ENCODE measurements at places on chromosomes 6 and 20.

DNA sequence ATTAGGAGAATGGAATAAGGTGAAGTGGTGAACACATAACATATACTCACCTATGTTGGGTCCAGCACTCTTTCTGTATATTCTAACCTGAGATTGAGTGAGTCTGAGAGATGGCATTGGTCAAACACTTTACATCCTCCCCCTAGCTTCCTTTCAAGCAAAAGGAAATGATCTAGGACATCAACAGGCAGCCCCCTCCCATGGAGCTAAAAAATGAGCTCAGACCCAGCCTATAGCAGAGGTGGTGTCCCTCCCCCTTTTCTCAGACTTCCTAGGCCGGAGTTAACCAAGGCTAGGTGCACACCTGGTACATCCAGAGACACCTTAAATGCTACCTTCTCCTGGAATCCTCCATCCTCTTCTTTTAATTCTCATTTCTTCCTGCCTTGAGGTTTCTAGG lies 5.5 kb upstream of the SDC4 start:
- DNase-seq: no peak

GRCh38 chr6:145406783-145407182 lies 328.5 kb downstream of the EPM2A start:
- no peak for DNase-seq

GRCh38 chr20:62925420-62926228 lies 681 bp downstream of the DIDO1 start:
- peak; percentile 36 for DNase-seq

DNA sequence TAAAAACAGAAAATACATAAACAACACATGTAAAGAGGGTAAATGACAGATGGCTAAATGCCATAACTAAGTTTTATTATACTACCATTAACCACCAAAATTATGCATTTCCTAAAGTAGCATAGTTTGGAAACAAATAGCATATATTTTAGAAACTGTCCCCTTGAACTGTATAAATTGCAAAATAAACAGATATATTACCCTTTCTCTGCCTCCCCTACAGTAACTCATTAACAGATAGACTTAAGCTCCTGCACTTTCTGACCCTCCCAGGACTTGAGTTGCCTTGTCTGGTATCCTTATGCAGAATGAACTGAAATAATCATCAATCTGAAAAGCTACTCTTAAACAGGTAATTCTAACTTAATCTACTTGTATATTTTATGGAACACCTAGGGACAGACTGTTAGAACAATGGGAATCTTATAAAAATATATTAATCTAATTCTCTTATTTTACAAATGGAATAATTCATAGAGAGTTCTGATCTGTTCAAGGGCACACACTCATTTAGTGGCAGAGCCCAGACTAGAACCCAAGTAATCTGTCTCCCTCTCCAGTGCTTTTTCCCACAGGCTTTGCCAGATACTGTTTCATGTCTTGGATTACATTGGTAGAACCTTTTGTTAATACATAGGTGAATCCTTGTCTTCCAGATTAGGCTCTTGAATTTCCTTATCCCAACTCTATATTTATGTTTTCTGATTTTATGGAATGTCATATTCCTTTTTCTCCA lies 50.6 kb upstream of the LOC128125822 start:
- no peak for DNase-seq

DNA sequence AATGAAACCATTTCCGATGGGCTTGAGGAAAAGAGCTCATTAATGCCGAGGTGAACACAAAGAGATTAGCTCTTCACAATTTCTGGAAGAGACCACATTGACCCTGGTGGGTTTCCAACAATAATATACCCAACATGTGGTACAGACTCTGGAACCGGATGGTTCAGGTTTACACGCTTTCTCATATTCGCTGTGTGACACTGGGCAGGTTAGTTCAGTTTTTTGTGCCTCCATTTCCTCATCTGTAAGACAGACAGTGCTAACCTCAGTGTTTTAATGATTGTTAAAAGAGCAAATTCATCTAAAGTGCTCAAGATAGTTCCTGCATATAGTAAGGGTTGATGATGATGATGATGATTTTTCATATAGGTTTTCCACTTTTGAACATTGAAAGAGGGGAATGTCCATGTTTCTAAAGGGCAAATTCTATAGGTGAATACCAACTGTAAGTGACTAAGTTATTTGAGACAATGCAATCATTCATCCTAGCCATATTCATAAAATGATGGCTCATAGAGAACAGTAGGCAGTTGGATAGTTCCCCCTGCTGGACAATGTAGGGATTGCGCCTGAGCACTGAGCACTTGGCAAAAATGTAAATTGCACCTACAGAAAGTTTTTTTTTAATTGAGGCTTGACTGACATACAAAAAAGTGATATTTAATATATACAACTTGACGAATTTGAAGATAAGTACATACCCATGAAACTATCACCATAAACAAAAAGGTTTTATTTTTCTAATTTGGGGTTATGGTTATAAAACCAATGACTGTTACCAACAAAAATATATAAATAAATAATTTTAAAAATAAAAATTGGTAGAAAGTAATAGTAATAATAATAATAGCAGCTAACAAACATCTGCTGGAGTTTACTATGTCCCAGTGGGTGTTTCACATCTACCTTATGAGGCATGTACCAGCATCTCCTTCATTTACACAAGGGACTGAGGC lies 2.1 kb upstream of the PERP start:
- peak; percentile 84 for DNase-seq

GRCh38 chr6:151300267-151300991 lies 60.7 kb downstream of the AKAP12 start:
- DNase-seq: no peak

GRCh38 chr20:13865791-13866351 lies 81.0 kb downstream of the NDUFAF5 start:
- DNase-seq: no peak

- DNase-seq: no peak
These were observed 218.9 kb upstream of the PLCB4 start for GRCh38 chr20:8849990-8850389.

DNA sequence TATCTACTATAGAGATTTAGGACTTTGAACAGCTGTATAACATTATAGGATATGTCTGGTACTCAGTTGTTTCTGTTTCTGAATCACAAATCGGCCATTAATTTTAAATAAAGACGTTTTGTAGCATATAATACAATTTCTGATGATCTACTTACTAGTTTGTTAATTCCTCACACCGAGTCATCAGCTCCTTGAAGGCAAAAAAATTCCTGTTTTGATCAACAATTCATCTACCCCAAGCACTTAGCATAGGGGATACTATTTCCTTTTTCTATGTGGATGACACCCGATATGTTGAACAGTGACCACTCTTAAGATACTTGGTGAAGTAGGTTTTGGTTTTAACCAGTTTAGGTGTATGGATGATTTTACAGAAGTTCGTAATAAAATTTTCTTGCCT lies 107.3 kb downstream of the NCOA3 start:
- no peak for DNase-seq

DNA sequence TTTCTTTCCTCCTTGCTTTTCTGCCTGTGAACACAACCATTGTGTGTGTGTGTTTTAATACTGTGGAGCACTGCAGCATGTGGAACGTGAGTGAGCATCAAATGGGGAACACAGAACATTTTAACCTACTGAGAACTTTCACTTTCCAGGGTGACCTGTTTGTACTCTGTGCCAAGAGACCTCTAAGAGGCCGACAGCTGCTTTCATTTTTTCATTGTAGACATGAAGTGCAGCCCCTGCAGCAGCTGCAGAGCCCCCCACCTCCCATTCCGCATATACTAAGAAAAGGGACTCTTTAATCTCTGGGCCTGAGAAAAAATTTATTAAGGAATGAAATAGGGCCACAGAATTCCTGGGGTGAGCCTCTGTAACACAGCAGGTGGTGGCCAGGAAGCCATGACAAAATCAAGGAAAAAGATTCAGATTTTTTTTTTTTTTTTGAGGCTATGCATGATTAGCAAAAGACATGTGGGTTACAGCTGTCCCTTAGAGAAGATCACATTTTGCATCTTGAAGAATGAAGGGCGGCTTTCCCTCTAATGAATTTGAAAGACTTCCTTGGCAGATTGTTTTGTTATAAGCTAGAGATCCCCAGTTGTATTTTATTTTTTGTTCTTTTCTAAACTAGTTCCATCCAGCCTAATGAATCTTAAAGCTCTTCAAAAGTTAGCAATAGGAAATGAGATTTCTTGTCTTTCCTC lies 503.4 kb downstream of the CD109 start:
- DNase-seq: no peak

DNA sequence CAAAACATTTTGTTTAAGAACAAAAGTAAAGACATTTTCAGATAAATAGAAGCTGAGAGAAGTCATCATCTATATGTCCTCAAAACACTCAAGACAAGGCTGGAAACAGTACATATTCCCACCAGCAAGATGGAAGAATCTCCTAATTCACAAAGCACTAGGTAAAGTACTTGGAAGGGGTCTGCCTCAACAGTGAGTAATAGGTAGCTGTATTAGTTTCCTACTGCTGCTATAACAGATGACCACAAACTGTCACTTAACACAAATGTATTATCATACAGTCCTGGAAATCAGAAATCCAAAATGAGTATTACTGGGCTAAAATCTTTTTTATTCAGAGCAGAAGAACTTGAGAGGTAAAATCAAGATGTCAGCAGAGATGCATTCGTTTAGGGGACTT lies 40.6 kb downstream of the ZKSCAN8 start:
- no peak for DNase-seq

DNA sequence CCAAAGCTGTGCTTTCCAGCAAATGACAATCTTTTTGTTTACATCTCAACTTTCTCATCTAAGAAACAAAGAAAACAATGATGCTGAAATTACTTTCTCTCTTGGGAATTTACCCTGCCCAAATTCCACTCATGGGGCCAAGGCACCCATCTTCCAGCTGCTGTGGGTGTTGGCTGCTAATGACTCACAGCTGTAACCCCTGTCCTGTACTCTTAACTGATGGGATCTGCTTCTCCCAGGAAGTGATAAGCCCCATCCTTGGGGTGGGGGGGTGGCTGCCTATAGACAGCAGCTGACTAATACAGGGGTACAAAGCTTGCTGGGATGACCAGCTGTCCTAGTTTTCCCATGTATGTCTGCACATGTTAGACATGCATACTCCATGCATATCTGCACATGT lies 938.6 kb downstream of the C6orf118 start:
- no peak for DNase-seq

DNA sequence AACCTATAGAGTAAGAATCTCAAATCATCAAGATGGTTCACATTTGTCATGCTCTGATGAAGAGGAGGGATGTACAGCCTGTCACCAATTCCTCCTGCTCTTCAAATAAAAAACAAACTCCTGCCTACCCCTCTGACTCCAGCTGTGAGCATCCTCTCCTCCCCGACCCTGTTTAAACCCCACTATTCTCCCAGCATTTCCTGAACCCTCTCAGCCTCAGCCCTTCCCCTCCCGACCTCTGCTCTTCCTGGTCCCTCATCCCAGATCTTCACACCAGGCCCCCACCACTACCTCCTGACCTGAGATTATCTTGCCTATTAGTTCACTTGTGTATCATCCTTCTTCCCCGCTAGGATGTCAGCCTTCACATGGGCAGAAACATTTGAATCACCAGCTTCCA lies 75.8 kb downstream of the ZMYND8 start:
- no peak for DNase-seq

DNA sequence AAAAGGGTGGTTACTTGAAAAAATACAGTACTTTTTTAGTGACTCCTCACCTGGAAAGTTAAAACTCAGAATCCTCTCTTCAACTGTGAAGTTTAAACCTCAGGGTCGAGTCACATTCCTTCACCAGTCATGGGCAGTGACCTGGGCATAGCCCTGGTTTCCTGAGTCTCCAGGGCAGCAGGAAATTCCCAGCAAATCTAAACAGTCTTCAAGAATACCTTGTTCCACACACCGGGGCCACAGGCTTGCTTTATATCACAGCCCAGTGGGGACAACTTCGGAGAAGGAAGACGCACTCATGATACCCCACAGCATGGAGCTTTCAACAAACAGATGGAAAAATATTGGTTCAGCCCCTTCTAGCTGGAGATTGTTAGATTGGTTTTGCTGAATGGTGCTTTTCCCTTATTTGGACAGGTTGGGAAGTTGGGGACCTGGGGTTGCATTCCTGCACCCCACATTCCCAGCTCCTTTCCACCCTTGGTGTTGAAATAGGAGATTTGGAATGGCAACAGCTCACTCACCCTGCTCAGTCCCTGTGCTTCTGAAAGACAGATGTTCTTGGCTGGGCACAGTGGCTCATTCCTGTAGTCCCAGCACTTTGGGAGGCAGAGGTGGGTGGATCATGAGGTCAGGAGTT lies 113.0 kb upstream of the TMEM170B start:
- DNase-seq: no peak

DNA sequence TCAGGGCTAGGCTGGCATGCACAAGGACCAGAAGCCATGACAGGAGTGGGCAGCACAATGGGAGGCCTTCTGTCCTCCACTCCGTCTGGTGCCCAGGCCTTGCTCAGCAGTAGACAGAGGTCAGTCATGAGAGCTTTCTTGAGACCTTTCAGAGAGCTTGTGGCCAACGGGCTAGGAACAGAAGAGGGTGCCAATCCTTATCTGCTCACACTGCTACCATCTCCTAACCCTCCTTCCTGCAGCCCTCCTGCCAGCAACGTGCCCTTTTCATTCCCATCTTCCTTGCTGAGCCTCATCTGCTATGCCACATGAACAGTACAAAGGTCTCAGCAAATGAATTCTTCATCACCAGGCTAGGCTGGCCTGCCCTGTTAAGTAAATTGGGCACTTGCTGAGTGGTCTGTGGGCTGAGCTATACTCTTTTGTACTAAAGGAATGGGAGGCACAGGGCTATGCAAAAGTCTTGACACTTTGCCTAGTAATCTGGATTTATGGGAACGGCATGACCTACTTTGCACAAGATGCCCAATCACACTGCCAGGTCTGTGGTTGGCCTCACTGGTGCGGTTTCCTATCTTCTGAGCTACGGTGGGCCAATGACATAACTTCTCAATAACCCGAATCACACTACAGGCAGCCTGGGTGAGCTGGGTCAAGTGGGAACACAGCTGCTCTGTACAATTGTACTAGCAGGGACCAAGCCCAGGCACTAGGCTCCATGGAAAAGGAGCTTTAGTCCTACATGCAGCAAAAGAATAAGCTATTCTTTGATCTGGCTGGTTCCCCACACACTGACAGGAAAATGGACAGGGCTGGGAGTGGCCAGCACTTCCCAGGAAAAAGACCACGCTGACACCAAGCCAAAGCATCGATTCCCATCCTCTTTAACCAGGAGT lies 47.8 kb downstream of the ELOVL5 start:
- DNase-seq: peak; percentile 40

DNA sequence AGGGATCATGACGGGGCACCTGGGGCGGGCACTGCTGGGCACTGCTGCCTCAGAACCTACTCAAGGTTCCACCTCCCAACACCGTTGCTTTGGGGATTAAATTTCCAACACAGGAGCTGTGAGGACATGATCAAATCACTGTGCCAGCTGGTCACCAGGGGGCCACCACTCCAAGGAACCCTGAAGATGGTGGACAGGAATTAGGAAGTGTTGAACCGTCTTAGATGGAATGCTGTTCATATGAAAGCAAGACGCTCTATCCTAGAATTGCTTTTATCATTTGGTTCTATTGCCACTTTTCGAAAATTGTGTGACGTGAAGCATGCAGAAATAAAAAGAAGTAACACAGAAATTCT lies 140.3 kb downstream of the DLL1 start:
- DNase-seq: no peak

Data from CD4-positive, alpha-beta T cell treated with Interleukin-15 for 4 hours (primary cell).